ENCODE measurements at places on chromosomes 5 and 9.
A peak's percentile ranks its signal among the peaks of the same experiment; 100 is the strongest.

GRCh38 chr5:13830536-13830935, 114.0 kb downstream of the DNAH5 start:
- DNase-seq, result no peak

GRCh38 chr5:73908395-73908794, 282.4 kb downstream of the ARHGEF28 start:
- DNase-seq, result no peak

DNA sequence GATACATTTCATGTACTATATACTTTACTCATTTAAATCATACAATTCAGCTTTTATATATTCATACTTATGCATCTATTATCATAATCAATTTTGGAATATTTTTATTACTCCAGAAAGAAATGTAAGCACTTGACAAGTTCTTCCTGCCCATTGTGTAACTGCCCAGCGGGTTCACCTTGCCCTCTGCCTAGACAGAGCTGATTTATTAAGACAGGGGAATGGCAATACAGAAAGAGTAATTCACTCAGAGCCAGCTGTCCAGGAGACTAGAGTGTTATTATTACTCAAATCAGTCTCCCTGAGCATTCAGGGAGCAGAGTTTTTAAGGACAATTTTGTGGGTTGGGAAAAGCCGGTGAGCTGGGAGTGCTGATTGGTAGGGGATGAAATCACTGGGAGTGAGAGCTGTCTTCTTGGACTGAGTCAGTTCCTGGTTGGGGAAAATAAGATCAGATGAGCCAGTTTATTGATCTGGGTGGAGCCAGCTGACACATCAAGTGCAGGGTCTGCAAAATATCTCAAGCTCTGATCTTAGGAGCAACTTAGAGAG, 16.1 kb upstream of the SPIN1 start:
- DNase-seq, result no peak

DNA sequence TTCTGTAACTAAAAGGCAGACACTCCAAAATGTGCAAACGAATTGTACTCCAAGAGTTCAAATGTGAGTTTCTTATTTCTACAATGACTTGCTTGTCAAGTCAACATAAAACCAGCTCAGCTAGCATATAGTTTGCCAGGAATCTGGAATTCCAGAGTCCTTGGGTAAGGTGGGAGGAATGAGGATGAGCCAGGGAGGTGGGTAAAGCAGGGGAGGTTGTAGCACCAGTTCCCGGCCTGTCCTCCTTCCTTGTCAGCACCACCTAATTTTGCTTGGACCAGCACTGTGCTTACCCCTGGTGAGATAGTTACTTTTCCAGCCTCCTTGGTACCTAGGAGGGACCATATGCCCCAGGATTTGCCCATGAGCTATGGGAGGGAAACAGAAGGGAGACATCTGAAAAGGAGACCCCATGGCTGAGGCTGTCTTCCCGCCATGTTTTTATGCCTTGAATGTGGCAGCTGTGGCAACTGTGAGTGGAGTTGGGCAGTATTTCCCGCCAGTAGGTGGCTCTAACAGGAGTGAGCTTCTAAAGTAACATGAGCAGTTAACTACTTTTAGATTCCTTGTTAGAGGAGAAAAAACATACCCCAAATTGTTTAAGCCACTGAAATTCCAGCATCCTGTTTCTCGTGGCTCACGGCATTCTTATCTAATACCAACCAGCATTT, 302.5 kb downstream of the TENT4A start:
- no peak for DNase-seq

GRCh38 chr9:114769624-114770023, 36.2 kb downstream of the TNFSF15 start:
- DNase-seq, result no peak

GRCh38 chr5:73213566-73213998, 40.6 kb downstream of the TMEM174 start:
- no peak for DNase-seq

DNA sequence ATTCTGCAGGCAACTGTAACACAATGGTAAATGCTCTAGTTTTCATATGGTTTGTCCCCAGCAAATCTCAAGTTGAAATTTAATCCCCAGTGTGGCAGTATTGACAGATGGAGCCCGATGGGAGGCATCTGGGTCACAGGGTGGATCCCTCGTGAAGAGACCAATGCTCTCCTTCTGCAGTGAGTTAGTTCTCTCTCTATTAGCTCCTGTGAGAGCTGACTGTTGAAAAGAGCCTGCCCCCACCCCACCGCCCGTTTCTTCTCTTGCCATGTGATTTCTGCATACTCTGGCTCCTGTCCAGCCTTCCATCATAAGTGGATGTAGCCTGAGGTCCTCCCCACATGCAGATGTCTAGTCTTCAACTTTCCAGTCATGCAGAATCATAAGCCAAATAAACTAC, 27.0 kb downstream of the IARS1 start:
- no peak for DNase-seq

DNA sequence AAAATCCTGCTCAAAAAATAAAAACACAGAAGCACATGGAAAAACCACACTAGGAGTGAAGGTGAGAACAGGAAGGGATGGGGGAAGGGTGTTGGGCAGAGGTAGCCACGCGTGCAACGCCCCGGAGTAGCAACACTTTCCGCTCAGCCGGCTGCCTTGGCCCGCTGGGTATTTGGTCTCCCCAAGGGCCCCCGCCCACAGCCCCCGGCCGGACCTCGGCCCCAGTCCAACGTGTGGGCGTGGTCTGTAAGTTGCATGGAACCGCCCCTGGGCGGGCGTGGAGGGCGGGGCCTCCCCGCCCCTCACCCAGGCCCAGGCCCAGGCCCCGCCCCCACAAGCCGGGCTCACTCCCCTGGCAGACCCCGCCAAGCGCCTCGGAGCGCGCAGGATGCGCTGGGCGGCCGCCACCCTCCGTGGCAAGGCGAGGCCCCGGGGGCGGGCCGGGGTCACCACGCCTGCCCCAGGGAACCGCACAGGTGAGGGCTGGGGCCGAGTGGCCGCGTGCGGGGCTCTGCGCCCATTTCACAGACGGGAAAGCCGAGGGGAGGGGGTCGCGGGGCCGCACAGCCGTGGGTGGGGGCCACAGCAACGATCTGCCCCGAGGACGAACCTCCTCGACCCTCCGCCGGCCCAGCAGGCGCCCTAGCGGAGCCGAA, at the start of gene SUSD3:
SUSD3 (plus strand) TSS at position 347 of the 656 bp plus-strand sequence; CDS start at position 389, 42 bp downstream.
- no peak for DNase-seq

- DNase-seq, result no peak
Measured at GRCh38 chr5:56840597-56840996, 25.2 kb downstream of the MAP3K1 start.

DNA sequence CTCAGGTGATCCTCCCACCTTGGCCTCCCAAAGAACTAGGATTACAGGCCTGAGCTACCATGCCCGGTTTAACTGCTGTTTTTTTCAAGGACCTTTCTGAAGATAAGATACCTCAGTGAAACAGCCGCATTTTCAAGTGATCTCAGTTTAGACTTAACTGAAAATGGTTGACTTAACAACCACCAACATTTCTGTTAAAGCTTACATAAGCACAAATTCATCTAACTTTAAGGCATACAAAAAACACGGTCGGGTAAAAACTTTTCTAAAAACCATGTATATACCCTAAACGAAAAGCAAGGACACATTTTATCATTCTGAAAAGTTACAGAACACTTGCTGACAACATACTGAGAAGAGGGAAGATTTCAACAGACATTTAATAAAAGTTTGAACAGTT, 22.9 kb downstream of the UBAP2 start:
- no peak for DNase-seq

DNA sequence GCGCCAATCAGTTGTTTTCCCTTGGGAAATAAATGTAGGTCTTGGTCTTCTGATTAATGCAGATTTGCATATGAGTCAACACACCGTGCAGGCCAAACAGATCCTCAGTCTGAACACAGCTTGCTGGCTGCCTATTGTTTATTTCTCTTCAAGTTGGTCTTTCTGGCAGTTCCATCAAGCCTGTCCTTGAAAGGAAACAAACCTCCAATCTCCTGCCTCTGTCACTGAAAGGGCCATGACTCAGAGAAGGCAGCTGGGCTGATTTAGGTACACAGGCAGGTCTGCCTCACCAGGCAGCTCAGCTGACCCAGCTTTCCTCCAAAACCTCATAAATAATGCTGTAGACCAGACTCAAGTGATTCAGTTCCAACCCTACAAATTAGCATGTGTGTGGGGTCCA, 175.9 kb downstream of the MAN2A1 start:
- DNase-seq, result no peak

DNA sequence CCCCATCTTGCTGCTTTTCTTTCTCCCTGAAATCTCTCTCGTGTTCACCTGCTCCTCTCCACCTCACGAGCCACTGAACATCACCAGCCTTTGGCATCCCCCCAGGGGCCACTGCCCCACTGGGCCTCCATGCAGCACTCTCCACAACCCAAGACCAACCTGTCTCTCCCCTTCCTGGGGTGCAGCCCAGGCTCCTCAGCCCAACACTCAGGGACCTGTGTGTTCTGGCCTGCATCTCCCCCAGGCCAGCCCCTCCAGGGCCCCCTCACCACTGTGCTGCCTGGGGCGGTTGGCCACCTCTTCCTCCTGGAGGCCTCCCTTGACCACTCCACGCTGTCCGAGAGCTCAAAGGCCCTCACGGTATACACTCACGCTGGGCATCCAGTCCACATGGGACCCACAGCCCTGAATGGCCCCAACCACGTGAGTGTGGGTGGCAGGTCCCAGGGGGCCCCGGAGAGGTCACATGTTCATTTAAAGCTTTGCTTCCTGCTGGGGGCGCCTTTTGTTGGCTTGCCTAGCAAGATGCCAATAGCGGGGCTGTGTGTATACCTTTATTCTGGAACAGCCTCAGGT, 453 bp upstream of the DOK3 start:
- no peak for DNase-seq

DNA sequence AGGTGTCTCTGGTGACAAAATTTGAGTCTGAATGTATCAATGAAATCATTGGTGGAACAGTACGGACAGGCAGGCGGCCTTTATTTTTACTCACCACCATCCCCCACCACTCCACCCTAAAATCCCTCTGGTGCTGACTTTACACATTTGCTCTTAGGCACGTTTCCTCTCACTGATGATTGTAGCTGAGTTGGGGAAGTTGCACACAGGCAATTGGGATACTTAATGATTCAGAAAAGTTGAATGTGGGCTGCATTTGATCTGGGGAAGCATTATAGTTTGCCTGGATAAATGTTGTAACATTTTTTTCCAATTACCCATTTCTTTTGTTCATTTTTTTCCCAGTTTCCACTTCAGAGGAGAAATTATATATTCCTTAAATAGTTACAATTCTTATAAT, 658.4 kb downstream of the TLR4 start:
- DNase-seq, result no peak

DNA sequence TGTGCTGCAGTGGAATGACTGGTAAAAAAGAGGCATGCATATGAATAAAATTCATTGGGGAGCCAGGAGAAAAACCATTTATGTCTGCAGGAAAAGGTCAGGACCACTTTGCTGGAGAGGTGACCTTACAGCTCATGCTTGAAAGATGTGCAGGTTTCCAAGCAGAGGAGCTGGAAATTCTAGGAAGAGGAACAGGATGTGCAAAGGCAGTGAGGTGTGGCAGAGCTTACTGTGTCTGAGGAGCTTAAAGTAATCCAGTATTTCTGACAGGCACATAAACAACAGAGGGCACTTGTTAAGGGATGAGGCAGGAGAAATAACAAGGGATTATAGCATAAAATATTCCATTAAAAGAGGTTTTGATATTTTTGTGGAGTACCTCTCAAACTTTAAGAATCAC, 203.2 kb downstream of the CD180 start:
- no peak for DNase-seq

GRCh38 chr5:171415115-171415730, 4.2 kb upstream of the FGF18 start:
- DNase-seq, result no peak

- no peak for DNase-seq
Measured at GRCh38 chr5:64968591-64969110, 199.9 kb downstream of the CWC27 start.

- no peak for DNase-seq
Measured at GRCh38 chr9:132672413-132672690, 2.1 kb downstream of the GTF3C4 start.

DNA sequence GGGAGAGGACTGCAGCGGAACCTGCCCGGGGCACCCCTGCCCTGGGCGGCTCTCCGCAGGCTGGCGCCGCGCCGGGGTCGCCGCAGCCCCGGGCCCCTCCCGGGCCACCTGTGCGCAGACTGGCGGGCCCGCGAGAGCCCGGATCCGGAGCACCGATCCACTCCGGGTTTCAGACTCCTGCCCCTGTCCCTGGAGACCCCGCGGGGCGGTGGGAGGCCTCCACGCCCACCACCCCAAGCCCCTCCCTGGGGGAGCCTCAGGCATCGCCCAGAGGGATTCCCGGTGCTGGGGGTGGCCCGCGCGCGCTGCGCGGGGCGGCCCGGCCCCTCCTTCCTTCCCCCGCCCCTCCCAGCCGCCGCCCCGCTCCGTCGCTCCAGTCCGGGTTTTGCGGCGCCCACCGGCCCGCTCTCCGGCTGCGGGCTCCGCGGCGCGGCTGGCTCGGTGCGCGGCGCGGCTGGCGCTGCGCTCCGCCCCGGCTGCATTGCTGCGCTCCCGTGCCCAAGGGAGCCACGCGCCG, at the start of gene UNC5A:
UNC5A (plus strand) TSS at position 479 of the 517 bp plus-strand sequence. CDS start 192 bp downstream, outside the sequence.
- peak; percentile 69 for DNase-seq

DNA sequence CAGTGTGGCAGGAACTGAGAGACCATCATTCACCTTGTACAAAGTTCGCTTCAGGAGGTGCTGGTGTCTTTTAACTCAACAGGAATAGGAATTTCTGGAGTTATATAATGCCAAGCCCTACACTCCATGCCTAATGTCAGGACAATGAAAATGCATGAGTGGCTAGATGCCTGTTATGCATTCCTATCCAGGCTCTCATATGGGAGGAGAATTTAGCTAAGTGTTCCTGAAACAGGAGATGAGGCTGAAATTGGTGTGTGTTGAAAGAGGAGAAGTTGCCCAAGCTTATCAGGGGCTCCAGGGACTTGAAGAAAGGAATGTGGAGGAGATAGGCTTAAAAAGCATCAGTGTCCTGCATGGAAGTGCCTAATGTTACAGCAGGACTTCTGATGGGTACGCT, 26.8 kb upstream of the PRUNE2 start:
- DNase-seq, result no peak

DNA sequence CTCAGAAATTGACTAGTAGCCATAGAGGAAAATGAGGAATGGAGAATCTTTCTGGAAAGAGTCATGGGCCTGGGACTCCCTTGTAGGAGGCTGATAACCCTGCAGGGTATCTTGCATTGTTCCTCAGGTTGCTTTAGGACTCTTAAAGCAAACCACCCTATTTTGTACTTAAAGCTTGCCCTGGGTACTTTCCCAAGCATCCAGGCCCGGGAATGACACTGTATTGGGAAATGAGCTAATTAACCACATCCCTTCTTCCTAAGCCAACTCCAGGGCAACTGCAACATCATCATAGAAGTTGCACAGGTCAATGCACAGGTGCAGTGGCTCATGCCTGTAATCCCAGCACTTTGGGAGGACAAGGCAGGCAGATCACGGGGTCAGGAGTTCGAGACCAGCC, 55.9 kb downstream of the UGCG start:
- no peak for DNase-seq

GRCh38 chr9:136345281-136346156, 18.0 kb downstream of the DNLZ start:
- DNase-seq, result no peak

- no peak for DNase-seq
Measured at GRCh38 chr5:117943541-117943940, 1044.8 kb downstream of the DTWD2 start.
